Retinal pigment epithelial cell (primary cell): ENCODE measurements at places on chromosomes 11 and 22.

DNA sequence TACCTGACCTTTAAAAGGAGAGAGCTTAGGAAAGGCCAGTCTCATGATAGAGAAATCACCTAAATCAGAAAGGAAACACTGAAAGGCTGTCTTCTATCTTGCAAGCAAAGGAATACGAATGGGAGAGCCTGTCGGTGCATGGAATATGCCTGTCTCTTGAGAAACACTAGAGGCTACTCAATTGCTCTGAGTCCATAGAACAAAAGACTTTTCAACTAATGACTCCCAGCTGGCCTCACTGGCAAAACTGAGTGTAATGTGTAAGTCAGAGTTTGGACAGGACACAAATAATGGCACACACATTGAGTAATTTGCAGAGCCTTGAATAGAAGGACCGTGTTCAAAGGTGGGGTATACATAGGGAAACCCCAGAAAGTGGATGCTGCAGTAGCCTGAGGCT, 171.0 kb upstream of the ARHGAP20 start:
- DNase-seq = no peak

DNA sequence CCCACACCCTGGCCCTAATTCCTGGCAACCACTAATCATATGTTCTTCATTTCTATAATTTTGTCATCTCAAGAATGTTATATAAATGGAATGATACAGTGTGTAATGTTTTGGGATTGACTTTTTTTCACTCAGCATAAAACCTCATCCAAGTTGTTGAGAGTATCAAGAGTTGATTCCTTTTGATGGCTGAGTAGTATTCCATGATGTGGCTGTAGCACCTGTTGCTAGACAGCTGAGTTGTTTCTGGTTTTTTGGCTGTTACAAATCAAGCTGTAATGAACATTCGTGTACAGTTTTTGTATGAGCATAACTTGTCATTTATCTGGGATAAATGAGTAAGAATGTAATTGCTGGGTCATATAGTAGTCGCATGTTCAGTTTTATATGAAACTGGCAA, 59.2 kb downstream of the LHFPL7 start:
- DNase-seq = no peak

DNA sequence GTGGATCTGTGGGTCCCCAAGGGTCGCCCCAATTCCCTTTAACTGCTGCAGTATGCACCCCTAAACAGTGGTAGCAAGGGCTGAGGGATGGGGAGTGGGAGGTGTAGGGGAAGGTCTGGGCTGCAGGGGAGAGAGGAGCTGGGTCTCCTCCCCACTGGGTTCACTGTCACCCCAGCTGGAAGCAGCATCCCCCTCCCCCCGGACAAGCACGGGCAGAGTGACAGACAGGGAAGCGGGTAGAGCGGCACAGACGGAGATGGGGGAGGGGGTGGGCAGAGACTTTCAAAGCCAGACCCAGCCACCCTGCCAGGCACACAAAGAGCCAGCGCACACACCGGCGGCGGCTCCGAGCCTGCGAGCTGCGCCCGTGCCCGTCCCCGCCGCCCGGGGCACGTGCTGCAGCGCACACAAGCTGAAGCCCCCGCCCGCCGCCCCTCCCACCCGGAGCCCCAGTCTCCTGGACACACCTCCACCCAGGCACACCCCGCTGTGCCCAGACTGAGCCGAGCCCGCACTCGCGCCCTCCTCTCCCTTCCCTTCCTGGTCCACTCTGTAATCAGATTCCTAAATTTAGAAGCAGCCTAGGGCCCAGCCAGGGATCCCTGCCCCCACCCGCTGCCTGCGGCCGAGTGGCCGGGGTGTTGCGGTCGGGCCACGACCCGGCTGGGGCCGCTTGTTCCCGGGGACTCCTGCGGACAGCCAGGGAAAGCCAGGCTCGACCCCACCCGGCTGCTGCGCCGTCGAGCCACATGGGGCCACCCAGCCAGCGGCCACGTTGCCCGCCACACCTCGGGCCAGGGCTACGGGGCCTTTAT, 935 bp upstream of the RCOR2 start:
- DNase-seq = no peak

DNA sequence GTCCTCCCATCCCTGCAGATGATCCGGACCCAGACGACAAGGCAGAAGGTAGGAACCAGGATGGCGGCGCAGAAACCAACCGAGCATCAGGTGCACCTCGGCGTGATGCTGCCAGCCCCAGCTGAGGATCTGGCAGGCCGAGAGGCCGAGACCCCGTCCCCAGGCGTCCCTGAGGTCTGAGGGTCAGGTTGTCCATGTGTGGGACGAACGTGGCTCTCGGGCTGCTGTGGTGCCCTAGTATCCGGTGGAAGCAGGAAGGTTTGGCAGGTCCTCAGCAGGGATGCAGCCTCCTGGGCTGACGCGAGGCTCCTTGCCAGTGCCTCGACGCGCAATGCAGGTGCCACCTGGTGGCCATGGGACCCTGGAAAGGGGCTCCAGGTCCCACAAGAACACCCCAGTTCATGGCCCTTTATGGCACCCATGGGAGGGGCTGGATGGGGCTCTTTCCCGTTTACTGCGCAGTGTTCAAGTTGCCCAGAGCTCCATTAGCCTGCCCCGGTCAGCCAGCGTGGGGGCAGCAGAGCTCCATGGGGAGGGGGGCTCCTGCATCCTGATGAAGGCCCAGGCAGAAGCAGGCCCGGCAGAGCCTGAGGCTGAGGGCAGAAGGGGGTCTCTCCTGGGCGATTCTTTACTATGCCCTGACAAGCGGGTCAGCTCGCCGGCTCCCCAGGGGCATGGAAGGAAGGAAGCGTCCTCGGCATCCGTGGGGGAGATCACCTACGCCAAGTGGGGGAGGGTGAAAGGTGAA, 129.9 kb downstream of the CTTN start:
- DNase-seq = no peak

DNA sequence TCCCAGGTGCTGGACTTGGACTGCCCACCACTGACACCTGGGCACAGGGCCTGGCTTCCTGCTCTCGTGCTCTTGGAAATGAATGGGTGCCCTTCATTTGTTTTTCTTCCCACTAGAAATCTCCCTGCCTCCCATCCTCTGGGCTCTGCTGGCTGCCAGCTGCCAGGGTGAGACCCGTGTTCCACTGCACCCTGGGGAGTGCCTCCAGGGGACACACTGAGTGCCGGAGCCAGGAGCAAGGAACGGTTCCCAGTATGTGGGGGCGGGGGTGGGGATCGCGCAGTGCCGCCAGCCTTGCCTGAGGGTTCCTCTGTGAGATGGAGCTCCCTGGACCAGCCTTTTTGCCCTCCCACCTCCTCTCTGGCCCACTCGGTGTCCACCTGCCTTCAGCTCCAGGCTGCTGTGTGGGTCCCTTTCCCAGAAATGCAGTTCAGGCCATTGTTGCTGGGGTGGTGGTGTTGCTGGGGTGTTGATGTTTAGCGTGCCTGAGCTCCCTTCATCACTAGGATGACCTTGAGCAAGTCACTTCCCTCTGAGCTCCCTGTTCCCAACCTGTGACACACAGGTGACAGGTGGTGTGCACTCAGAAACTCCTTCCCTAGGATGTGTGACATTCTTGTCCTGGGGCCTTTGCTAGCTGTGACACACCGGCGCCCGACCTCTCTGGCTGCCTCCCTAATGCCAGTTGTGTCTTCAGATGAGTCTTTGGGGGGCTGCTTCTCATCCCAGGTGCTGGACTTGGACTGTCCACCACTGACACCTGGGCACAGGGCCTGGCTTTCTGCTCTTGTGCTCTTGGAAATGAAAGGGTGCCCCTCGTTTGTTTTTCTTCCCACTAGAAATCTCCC, 72.1 kb downstream of the MED15 start:
- DNase-seq = no peak

DNA sequence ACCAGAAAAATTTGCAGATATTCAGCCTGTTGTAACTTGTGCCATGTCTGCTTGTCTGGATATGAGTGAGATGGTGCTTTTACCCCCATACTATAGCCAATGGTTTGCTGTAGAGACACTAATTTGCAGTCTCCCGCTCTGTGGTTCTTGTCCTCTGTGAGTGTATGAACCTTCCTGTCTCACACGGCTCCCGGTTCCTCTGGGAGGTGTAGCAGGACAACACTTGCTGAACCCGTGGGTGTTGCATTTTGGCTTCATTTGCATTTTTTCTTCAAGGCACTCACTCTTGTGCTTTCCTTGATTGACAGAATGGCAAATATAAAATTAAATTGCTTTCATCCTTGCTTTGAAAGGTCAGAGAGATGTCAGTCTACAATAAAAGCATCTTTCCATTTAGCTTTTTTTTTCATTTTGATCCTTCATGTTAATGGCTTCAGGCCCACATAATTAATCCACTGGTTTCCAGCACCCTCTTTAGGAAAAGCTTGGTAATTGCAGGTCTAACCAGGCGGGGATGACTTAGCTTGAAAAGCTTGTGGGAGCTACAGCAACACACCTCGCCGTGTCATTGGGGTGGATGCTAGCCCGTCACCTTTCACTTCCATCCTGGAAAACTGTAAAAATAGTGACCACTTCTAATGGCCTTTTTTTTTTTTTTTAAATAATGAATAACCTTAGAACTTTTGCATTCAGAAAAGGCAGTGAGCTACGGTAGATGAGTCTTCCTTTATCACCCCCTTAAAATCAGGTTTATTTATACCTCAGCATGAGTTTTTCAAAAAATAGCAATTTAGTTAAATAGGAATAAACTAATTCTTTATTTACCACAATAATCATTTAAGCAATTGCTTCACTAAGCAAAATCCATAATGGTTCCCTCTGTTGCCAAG, 27.4 kb upstream of the ST14 start:
- no peak for DNase-seq

DNA sequence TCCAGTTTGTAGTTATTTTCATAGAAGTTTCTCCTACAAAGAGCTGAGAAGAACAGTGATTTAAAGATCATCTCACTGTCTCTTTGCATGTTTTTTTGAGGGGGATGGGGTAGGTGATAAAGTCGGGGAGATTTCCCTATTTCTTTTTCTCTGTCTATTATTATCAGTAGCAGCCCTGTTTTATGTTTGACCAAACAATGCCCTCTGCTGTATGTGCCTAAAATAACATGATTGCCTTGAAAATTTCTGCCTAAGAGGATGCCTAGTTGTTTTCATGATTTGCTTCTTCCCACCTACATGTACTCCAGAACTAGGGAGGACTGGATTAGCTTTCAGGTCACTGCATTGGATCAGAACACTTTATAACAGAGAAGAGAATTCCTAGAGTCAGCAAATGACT, 1330.2 kb downstream of the LRRC4C start:
- DNase-seq = no peak

- no peak for DNase-seq
Observed at GRCh38 chr11:71451596-71452198, 1.3 kb upstream of the NADSYN1 start.

GRCh38 chr11:206526-207207, 532 bp downstream of the BET1L start:
- no peak for DNase-seq

DNA sequence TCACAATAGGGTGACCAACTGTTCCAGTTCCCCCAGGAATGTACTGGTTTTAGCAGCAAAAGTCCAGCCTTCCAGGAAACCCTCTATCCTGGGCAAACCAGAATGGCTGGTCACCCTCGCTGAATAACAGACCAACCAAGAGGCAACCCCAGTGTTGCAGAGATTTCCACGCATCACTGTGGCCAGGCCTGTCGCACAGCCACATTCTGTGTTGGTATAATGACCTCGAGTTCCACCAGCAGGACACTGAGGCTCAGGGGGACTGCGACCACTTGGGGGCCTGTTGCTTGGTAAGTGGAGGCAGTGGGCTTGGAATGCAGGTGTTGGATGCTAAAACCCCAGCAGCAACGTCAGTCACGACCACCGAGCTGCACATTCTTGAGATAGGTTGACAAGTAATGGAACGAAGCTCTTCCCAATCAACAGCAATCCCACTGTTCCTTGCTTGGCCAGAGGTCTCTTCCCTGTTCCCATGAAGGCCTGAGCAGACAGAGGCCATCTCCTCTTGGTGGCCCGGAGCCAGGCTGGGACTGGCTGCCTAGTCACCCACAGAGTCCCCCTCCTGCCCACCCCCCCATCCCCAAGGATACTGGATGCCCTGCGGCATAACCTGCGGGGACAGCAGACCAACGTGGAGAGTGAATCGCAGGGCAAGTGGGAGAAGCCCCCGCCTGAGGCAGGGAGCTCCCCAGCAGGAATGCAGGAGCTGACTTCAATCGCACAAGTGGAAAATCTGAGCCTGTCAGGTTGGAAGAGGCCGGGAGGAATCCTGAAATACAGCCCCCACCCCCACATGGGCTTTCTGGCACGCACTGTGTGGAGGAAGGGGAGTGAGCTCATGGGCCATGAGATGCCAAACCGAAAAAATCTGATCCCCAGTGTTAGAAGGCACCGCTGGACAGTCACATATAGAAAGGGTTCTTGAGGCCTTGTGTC, 43.4 kb upstream of the MN1 start:
- DNase-seq = no peak

DNA sequence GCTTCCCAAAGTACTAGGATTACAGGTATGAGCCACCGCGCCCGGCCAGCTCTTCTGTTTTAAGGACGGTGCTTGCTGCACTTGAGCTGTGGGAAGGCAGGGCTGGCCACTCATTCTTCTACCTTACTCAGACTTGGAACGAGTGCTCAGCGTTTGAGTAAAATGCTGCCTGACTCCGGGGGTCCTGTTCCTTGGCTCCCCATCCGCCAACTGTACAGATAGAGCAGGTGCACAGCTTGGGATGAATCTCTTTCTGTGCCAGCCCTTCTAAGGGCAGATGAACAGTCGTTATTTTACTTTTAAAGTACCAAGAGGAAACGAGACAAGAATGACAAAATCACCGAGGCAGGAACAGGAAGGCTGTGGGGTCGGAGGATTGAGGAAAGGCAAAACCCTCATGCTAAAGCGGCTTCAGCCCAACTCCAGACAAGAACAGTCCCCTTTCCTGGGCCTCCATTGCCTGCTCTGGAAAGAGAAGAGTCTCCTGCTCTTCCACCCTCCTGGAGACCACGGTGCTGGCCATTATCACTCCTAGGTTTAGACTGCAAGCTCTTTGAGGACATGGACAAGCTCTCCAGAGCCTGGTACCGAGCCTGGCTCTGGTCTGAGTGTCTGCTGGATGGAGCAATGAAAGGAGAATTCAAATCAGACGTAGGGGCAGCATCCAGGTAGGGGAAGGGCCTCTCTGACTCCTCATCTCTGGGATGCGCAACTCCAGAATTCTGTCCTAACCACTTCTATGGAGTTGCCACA, 1.1 kb upstream of the SUN2 start:
- no peak for DNase-seq

DNA sequence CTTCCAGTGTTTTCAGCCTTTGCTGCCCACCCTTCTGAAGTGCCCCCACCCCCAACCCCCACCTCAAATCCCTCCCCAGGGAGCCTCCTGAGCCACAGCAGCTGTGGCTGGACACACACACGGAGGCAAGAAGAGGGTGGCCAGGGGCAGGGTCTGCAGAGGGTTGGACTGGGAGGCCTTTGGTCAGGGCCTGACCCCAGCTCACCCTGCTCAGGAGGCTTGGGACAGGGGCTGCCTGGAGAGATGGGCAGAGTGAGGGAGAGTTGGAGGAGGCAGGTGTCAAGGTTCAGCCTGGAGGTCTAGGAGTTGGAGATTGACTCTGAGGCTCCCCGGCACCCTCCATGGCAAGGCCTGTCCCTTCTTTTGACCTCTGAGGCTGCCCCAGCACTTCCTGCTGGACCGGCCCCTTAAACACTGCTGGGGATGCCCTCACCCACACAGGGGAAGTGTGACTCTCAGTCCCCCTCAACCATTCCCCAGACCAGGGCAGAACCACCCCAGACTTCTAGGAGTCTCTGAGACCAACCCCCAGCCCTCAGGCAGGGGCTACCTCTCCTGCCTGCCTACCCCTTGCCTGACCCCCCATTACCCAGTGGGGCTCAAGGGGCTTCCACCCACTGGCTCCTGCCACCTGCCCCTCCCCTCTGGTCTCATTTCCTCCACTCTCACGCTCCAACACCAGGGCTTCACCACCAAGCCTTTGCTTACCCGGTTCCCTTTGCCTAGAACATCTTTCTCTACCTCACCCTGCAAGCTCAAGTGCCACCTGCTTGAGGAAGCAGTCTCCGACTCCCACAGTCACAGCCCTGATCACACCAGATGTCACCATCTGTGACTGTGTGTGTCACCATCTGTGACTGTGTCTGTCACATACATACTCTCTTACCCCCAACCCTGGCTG, 8.6 kb downstream of the ARAP1 start:
- DNase-seq = no peak
